ENCODE measurements at places on chromosomes 5 and 9. TPM values are rescaled to one million over a fixed set of nuclear protein-coding genes. Genes with fewer than 3 reads are reported as not detected.

GRCh38 chr9:82574911-82575310 lies 488.0 kb downstream of the RASEF start:
- no peak for DNase-seq

GRCh38 chr9:110763568-110763967 lies 95.0 kb downstream of the MUSK start:
- DNase-seq, result no peak

The C9orf153 gene
- 0.67 TPM for total RNA-seq

- DNase-seq, result no peak
Measured at GRCh38 chr5:106818552-106818951, 852.2 kb downstream of the EFNA5 start.

DNA sequence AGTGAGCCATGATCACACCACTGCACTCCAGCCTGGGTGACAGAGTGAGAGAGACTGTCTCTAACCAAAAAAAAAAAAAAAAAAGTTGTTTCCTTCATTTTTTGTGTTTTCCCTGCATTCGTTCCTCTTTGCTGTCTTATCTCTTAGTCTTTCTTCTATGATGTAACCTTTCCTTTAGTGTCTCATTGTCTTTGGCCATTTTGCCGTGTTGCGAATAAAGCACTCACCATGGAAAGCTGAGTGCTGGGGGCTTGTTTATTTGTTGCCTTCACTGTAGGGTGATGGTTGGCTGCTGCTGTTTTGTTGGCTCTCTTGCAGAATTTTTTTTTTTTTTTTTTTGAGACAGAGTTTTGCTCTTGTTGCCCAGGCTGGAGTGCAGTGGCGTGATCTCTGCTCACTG lies 7.7 kb downstream of the EHMT1 start:
- DNase-seq, result no peak

The ARL14EPL gene
- total RNA-seq, result not detected

The SRD5A1 gene
- total RNA-seq, result 6.3 TPM

DNA sequence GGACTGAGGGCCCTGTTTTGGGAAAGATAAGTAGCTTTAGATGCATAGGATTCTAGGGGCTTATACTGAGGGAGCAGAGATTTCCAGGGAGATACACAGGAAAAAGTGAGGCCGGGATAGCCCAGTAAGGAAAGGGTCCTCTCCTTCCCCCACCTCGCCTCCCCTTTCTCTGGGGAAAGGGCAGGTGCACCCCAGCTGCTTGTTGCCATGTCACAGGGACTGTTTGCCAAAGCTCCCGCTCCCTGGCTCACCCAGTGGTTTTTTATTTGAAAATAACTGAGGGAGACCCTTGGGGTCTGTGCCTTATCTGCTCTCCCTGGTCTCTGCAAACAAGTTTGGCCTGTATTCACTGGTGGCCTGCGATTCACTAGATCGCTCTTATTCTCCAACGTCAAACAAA lies 51.2 kb downstream of the RGS3 start:
- DNase-seq, result no peak

DNA sequence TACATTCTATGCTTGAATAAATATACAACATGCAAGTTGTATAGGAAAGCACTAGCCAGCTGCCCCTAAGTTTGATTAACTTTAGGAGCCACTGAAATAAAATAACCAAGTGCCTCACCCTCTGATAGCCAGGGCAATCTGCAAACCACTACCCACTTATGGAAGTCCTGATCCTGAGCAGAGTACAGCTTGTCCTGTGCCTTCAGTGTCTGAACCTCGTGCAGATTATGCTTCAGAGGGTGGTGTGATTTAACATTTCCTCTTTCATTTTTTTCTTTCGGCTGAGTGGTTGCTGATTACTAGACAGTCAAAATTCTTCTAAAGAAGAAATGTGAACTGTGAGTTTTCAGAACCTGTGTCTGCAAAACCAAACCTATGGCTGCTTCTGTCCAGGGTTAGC lies 327.7 kb downstream of the PIK3R1 start:
- DNase-seq, result no peak

- no peak for DNase-seq
Measured at GRCh38 chr5:13278148-13278547, 666.3 kb downstream of the DNAH5 start.

DNA sequence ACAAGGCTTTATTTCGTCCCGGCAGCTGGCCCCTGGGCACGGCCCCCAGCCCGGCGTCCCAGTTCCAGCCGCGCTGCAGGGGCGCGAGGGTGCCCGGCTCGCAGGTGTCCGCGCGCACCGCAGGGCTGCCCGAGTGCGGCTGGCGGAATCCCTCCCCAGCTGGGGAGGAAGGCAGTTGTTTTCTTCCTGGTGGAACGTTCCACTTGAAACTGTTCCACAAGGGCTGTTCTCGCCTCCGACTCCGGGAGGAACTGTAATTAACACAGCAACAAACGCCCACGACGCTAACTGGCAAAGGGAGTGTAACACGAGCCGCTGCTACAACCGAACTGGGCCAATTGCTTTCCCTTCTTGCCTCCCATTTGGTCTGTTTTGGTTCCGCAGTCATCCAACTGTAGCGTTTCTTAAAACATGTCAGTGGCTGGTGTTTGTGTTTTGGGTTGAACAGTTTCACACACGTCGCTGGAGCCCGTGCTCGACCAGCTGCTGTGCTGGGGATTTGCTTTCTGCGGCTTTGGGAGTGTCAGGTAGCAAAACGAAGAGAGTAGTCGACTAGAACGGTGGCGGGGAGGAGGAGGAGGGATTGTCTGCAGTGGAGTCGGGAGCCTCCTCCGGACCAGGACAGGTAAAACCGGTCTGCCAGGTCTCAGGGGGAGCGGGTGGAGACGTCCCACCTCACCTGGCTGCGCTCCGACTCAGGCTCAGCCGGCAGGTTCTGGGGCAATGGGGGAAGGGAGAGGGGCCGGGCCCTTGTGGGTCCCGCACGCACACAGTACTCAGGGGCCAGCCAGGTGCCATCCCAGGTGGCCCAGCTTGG lies 131.6 kb upstream of the NIPBL start:
- DNase-seq, result peak; percentile 63

The MPDZ gene
- 71.2 TPM for total RNA-seq

DNA sequence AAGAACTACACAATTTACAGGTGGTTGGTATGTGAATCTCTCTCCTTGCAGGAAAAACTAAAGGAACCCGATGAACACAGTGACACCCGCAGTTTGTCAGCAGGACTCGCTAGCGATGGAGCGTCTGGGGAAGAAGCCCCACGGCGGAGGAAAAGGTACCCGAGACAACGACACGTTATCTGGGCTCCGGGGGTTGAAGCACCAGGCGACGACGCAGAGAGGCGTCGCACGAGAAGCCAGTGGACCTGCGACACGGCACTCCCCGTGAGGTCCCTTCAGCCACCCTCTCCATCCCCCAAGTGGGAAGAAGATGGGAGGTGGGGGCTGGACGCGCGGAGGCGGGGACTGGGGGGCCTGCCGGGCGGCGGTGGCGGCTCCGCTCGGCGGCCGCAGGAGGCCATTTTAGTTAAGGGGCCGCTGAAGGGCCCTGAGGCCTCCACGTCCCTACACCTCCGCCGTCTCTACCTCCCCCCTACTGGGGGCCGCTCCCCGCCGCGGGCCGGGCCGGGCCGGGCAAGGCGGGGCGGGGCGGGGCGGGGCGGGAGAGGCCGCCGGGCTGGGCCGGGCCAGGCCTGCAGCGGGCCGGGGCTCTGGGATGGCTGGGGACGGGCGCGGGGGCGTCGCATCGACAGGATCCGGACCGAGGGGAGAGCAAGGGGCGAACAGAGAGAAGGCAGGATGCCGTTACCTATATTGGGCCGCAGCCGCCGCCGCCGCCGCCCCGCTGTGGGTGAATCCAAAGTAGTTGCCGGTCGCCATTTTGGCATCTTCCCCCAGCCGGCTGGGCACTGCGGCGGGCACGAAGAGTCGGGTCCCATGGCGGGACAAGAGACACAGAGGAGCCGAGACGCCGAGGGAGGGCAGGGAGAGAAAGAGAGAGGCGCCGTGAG lies 754 bp downstream of the ZFR start:
- peak; percentile 49 for DNase-seq

- DNase-seq, result no peak
Measured at GRCh38 chr9:127132921-127133647, 10.6 kb upstream of the ANGPTL2 start.

- no peak for DNase-seq
Measured at GRCh38 chr5:163189023-163189553, 248.3 kb upstream of the CCNG1 start.

All from liver (tissue), 10 donors.